LoVo (cell line): ENCODE measurements at places on chromosomes 11 and 22.

DNA sequence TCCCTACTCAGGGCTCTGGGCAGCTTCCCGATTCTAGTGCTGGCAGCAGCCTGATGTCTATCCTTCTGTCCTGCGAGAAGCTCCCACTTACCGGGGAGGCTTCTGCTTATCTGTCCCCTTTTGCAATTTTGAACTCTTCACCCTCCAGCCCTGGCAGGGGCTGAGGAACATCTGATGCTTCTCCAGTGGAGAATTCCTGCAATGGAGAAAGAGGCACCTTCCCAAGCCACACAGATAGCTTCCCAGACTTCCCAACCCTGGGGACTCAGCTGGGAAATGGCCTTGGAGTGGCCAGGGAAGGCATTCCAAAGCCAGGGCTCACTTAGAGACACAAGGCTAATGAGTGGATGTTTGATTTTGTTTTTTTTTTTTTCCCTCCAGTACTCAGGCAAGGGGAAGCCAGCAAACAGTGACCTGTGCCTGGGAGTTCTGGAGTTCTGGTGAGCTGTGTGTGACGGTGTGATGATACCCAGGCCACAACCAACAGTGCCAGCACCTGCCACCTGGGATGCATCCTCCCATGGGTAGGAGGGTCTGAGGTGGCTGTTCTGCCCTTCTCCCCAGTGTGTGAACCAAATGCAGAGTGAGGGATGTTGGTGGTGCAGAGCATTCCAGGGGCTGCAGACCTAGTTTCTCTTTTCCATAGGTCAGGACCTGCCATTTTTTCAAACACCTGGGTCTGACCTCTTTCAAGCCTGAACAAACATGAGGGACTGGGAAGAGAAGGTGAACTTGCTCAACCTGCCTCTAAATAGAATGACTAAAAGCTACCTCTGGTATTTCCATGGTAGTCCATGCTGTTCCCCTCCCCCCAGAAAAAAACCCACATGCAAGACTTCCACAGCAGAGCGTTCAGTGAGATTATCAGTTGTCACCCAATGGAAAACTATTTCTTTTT is 95.1 kb downstream of the CCDC81 start:
- DNase-seq, result no peak

GRCh38 chr11:130476200-130476921 is 27.9 kb downstream of the ADAMTS15 start:
- no peak for DNase-seq

GRCh38 chr11:69645801-69646492 is 5.0 kb downstream of the CCND1 start:
- no peak for DNase-seq

GRCh38 chr11:35905646-35906276 is 38.1 kb upstream of the LDLRAD3 start:
- DNase-seq, result no peak

DNA sequence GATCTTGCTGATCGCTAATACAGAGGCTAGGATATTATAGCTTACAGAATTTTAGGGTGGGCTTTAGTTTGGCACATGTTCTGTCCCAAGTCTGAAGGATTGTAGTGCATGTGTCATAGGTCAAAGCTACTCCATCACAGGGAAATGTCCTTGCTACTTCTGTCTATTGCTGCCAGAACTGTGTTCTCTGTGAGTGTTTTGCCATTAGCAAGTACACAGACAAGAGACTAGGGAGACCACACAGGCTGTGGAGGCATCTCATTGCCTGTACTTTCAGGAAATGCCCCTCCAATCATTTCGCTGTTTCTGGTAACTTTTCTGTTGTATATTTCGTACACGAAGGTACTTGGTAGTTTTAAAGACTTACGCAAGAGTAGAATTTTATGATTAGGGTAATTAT is 25.5 kb upstream of the RAG2 start:
- no peak for DNase-seq

DNA sequence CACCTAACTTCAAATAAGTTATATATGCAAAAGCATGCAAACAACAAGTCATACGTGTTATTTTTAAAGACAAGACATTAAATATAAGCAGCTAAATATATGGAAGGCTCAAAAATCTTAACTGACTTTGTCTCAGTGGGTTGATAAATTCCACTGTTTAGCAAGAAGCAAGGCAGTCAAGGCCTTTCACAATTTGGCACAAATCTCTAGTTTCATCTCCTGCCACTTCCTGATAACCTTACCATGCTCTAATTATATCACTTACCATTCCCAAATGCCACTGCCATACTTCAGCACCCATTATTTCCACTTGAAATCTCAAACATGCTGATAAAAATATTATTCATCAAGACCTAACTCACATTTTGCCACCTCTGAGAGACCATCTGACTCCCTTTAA is 24.8 kb downstream of the DCUN1D5 start:
- DNase-seq, result no peak

DNA sequence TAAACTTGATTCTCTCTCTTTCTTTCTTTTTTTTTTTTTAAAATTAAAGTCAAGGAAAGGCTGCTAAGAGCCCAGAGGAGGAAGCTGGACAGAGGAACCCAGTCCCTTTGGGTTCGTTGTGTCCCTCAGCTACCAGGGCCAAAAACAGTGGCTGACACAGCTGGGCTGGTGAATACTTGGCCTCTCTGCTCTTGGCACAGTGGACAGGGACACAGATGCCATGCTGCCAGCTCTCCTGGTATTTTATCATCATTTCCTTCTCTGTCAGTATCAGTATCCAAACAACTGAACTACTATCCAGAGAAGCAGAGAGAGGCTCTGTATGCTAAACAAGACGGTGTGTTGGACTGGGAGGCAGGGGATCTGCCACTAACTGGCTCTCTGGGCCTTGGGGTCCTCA is 123.7 kb upstream of the CCDC90B start:
- no peak for DNase-seq

DNA sequence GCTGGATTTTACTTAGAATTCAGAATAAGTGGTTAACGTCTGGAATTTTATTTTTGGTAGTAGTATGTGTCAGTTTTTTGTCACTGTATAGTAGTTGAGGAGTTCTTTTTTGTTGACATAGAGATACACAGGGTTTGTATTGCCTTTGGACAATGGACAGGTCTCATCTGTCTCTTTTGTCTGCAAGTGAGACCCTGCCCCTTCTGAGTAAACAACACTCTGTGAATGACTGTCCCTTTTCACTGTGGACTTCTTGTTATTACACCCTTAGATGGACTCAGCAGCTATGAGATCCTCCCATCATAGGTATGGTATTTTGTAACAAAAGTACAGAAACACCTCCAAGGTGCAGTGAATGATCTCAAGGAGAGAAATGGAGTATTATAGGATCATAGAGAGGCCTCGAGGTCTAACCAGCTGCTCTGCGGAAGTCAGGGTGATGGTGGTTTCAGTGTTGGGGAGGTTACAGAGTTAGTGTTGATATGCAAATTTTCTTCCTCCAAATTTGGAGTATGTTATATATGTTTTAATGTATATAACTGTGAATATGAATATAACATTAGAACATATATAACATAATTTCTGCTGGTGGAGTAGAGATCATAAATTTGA is 7.8 kb downstream of the PPP6R3 start:
- no peak for DNase-seq

- no peak for DNase-seq
Measured at GRCh38 chr22:48398181-48398905, 1429.3 kb downstream of the BRD1 start.

GRCh38 chr11:27281276-27281675 is 81.7 kb downstream of the CCDC34 start:
- no peak for DNase-seq

GRCh38 chr11:34354782-34355181 is 3.0 kb downstream of the ABTB2 start:
- DNase-seq, result no peak

GRCh38 chr11:128515826-128516778 is 71.3 kb downstream of the ETS1 start:
- DNase-seq, result no peak

DNA sequence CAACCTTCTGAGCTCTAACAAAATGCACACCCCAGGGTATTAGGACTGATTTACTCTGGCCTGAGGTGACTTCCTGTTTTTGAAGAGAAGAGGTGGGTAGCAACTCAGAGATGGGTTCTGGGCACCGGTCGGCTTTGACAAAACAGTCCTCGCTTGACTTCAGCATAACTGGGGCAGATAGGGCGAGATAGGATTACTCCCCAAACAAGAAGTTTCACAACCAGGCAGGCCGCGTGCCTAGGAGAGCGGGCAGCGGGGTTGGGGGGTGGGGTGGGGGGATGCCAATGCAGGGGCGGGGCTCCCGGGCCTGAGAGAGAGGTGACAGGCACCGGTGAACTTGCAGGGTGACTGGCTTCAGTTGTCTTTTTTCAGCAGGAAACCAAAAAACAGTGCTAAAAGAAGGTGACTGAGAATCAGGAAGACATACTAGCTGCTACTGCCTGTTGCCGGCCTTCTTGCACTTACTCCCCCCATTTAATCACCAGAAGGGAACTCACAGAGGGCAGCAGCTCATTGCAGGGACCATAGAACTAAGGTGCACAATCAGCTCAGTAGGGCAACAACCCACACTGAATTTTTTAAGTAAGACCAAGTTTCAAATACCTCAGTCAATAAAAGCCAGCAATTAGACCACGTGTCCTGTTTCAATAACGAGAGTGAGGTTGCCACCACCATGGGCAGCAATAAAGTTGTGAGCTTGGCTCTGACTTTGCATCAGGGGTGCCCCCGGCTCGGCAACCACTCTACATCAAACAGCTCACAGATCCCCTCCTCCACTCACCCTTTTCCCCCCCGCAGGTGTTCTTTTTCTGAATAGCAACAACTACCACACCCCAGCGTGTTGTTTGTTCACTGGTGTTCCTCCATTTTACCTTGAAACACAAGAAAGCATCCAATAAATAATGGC is 37.2 kb upstream of the ETS1 start:
- no peak for DNase-seq

DNA sequence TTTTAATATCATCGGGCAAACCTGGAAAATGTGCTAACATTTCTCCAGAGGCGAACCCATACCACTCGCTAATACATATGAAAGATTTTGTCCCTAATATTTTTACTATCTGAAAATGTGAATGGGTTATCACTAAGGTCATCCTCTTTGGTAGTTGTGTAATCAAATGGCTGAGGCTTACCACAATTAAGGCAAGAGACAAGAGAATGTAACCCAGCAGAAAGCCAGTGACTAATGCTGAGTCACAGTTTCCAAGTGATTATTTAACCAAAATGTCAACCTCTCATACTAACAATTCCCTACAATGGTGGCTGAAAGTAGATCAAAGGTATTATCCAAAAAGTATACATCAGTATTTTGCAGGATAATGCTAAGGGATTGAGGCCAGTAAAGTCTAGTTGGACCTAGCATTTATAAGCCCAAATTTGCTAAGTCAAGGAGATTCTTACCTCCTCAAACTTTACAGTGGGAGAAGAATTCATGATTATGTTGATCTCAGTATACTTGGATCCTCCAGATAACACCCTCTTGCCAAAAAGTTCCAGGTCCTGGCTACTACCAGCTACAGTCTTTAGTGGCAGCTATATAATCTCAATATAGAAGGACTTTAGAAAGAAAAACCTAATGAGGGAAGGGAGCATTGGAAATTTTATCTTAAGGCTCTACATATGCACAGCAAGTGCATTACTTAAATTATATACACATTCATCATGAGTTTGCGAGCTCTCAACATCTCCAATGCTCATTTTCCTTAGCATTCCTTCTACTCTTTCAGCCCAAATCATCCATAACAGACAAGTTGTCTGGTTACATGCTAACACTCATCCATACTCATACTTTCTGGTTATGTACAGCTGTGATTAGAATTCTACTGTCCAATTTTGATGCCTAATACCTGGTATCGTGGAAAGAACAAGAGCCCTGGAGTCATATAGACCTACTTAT is 25.4 kb downstream of the SIK3 start:
- peak; percentile 89 for DNase-seq

GRCh38 chr22:23833017-23833751 is 5.6 kb downstream of the DERL3 start:
- no peak for DNase-seq

DNA sequence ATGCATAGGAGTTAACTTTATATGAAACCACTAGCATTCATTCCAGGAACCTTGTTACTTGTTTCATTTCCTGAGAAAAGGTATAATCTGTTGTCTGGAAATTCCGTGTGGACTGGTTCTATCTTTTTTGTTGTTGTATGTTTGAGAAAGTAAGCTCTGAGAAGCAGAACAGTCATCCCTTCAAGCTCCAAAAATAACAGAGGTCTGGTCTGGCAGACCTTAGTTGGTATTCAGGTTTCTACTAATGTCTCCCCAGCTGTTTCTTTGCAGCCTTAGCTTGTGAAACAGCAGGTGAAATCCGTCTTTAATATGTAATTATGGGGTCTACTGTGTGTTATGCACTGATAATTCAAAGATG is 2.4 kb downstream of the RNF121 start:
- no peak for DNase-seq

DNA sequence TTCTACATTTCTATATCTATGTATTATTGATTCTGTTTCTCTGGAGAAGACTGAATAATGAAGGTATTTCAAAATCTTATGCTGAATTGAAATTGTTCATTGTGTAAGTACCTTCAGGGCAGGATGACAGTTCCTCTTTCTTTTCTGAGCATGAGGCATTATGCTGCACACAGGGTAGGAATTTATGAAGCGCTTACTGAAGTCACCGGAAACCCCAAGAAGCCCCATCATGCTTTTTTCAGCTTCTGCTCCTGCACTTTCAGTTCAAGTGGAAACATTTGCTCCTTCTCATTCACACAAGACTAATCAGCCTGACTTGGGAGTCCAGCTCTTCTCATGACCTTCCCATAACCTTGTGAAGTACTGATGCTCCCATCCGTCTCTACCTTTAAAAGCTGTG is 314.7 kb upstream of the SORL1-AS1 start:
- no peak for DNase-seq

DNA sequence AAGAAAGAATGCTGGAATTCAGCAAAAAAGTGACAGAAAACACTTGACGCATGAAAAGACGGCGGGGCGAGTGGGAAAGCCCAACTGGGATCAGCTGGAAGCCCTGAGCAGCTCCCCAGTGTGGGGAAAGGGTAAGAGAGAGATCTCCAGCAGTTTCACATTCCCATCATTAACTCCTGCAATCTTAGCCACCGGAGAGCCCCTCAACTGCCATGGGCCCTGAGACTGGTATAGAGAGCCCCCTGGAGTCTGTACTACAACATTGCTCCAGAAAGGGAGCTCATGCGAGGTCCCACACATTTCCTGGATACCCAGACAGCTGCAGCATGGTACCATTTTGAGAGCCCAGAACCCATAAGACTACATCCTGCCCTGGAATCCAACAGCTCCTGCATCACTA is 31.1 kb downstream of the MRGPRX4 start:
- DNase-seq, result no peak

- no peak for DNase-seq
Measured at GRCh38 chr11:120068114-120068573, 69.8 kb downstream of the TRIM29 start.

- DNase-seq, result no peak
Measured at GRCh38 chr11:37632748-37633147, 1034.7 kb upstream of the RAG2 start.
